ENCODE measurements at places on chromosomes 13 and 19.

GRCh38 chr13:24493356-24493755 is 19.2 kb downstream of the PARP4 start:
- no peak for DNase-seq

DNA sequence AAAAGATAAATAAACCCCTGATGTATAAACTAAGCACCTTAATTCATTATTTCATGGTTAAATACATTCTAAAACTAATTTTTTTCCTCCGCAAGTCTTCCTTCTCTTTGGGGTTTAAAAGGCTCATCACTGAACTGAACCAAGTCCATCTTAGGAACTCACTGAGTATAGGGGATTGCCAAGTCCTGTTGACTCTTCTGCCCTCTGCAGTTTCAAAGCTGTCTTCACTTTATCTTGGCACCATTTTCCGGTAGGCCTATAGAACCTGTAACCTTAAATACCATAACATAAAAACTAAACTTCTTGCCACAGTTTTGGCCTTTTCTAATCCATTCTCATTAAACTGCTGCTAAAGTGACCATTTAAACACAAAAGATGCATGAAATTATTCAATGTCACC is 66.5 kb upstream of the USPL1 start:
- DNase-seq = peak; percentile 35

GRCh38 chr19:10379880-10380312 is 476 bp downstream of the TYK2 start:
- no peak for DNase-seq

- DNase-seq = peak; percentile 57
Observed at GRCh38 chr13:46492946-46493345, 60.0 kb upstream of the LRCH1 start.
